ENCODE measurements at places on chromosomes 2 and 18. TPM values are rescaled to one million over a fixed set of nuclear protein-coding genes. Genes with fewer than 3 reads are reported as not detected.

The ACAA2 gene
- polyA plus RNA-seq, result 117 TPM

The C2orf72 gene
- 17.4 TPM for polyA plus RNA-seq

The VIT gene
- polyA plus RNA-seq, result not detected

The SERPINB7 gene
- not detected for polyA plus RNA-seq

The TUBA3E gene
- 2.4 TPM for polyA plus RNA-seq

The PXDN gene
- polyA plus RNA-seq, result 12.0 TPM

The SPP2 gene
- polyA plus RNA-seq, result not detected

The REG3A gene
- 468 TPM for polyA plus RNA-seq

The AQP12A gene
- polyA plus RNA-seq, result 4.6 TPM

The RGPD5 gene
- polyA plus RNA-seq, result 9.2 TPM

The XRCC5 gene
- 76.7 TPM for polyA plus RNA-seq

The ADCYAP1 gene
- 0.56 TPM for polyA plus RNA-seq

The TEX51 gene
- not detected for polyA plus RNA-seq

The CEBPZ gene
- polyA plus RNA-seq, result 50.7 TPM

The RAD51AP2 gene
- 0.03 TPM for polyA plus RNA-seq

GRCh38 chr18:67715567-67715966 is 199.0 kb upstream of the DSEL start:
- DNase-seq, result no peak

- DNase-seq, result no peak
Measured at GRCh38 chr2:149652926-149653325, 65.4 kb upstream of the MMADHC start.

DNA sequence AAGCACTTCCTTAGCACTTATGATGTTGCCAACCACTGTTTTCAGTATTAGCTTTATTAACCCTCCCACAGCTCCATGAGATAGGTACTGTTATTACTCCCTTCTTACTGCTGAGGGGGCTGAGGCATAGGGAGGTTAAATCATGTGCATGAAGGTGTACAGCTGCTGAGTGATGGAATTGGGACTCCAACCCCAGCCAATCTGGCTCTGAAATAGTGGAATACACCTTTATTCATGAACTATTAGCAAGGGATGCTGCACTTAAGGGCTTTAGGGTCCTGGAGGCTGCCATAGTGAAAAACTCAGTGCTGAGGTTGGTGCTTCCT is 19.2 kb downstream of the SMARCAL1 start:
- DNase-seq, result no peak

- no peak for DNase-seq
Measured at GRCh38 chr18:58870130-58870529, 5.5 kb downstream of the ZNF532 start.

DNA sequence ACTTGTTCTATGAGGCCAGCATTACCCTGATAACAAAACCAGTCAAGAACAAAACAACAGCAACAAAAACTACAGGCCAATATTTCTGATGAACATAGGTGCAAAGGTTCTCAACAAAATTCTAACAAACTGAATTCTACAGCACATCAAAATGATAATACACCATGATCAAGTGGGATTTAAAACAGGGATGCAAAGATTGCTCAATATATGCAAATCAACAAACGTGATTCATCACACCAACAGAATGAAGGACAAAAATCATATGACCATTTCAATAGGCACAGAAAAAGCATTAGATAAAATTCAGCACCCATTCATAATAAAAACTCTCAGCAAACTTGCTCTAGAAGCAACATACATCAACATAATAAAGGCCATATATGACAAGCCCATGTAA is 173.6 kb downstream of the CAMKMT start:
- DNase-seq, result no peak

- DNase-seq, result no peak
Measured at GRCh38 chr18:9688036-9688741, 19.9 kb upstream of the RAB31 start.

- no peak for DNase-seq
Measured at GRCh38 chr2:35292199-35292598, 1063.4 kb upstream of the CRIM1 start.

- DNase-seq, result no peak
Measured at GRCh38 chr2:65620524-65620923, 188.1 kb upstream of the SPRED2 start.

GRCh38 chr2:134262684-134263083 is 8.8 kb downstream of the MGAT5 start:
- peak; percentile 34 for DNase-seq

GRCh38 chr2:168060986-168061750 is 186.2 kb downstream of the STK39 start:
- peak; percentile 25 for DNase-seq

DNA sequence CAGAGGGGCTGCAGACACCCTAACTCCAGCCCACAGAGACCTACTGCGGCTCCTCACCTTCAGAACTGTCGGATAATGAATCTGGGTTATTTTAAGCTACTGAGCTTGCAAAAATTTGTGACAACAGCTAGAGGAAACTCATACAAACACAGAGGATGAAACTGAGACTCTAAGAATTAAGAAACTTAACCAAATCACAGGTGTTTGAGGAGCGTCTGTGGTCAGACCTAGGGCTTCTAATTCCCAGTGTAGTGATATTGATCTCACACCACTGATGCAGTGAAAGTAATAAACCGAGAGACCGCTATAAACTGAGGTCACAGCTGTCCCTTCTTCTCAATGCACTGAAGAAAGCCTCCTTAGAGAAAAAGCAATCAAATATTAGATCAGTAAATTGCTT is 110.1 kb downstream of the RGPD3 start:
- no peak for DNase-seq

DNA sequence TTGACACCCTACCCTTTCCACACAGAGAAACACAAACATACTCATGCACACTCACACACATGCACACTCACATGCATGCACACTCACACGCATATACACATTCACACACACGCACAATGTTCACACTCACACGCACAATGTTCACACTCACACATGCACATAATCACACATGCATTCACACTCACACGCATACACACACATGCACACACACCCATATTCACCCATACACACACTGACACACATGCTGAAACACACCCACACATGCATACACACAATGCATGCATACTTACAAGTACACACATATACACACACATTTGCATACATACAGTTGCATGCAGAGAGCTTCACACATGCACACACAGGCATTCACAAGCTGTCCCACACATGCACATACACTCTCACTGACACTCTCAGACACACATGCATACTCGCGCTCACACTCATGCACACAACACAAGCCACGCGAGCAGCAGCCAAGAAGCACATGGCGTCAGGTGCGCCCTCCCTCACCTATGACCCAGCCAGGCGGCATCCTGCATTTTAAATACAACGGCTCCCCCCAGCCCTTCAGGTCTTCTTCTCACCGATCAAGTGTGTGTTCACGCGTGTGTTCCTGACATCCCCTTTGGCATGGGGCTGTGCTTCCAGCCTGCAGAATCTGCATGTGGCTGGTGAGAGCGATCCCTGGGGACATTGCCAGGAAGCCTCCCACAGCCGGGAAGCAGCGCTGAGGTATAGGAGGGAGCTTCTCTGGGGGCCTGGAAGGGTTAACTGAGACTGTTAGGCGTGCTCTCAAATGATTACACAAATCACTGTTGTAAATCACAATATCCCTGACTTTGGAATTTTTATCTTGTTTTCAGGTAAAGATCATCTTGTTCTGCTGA is 195.1 kb downstream of the RTP5 start:
- no peak for DNase-seq

DNA sequence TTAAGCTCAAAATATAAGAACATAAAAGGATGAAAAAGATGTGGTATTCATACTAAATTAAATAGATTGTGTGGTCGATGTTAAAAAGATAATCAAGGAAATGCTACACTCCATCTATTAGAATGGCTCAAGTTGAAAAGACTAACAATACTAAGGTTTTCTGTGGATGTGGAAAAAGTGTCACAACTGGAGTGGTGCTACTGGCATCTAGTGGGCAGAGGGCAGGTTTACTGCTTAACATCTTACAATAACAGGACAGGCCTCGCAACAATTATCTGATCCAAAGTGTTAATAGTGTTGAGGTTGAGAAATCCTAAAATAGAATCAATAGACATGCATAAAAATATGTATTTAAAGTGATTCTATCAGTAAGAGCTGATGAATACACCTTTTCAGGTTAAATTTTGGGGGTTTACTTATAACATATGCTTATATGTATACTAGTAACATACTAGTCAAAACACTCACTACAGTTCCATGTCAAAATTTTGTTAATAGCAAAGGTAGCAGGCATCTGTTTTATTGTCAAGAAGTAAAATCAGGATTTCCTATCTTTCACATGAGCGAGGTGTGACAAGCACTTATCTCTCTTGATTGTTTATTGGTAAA is 91.5 kb upstream of the TMEFF2 start:
- DNase-seq, result peak; percentile 42

GRCh38 chr18:32909798-32910561 is 137.2 kb upstream of the KLHL14 start:
- no peak for DNase-seq

DNA sequence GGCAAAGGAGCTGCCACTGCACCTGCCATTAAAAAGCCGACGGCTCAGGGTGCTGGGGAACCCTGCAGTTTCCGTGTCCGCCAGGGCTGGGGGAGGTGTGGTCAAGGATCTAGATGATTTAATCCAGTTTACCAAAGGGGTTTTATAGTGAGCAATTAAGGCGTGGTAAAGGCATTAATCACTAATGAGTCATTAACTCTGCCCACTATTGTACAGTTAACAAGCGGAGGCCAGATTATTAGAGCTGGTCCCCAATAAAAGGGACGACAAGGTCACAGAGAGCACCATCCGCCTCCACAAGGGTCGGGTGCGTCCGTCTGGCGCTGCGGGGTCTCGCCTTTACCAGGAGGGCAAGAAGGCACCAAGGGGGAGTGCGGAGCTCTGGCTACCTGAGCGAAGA is 9.6 kb downstream of the RAX start:
- no peak for DNase-seq

DNA sequence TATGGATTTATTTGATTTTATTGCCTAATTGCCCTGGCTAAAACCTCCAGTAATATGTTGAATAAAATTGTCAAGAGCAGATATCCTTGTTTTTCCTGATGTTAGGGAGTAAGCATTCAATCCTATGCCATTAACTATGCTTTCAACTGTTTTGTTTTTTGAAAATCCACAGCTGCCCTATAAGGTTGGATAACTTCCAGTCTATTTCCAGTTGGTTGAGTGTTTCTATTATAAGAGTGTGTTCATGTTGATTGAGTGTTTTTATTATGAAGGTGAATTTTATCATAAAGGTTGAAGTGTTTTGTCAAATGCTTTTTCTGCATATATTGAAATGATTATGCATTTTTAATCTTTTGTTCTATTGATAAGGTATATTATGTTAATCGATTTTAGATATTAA is 149.9 kb upstream of the SCN7A start:
- no peak for DNase-seq

- DNase-seq, result no peak
Measured at GRCh38 chr2:130768191-130768855, 13.0 kb downstream of the AMER3 start.

- no peak for DNase-seq
Measured at GRCh38 chr2:230873661-230874401, 9.1 kb downstream of the ITM2C start.

DNA sequence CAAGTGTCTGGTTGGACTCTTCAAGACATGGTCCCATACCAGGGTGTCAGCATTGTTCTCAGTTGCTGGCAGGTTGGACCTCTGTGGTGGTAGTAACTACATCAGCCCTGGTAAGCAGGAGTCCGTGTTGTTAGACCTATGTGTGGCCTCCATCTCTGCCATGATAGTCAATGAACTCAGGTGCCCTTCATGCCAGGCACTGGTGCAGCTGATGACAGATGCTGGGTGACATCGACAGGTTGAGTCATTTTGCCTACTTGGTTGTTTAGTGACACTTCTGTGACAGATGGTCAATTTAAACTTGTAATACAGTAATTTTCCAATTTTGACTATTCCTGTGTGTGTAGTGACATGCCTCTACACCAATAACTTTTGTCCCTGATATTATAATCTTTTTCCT is 189.7 kb downstream of the SP3 start:
- no peak for DNase-seq

DNA sequence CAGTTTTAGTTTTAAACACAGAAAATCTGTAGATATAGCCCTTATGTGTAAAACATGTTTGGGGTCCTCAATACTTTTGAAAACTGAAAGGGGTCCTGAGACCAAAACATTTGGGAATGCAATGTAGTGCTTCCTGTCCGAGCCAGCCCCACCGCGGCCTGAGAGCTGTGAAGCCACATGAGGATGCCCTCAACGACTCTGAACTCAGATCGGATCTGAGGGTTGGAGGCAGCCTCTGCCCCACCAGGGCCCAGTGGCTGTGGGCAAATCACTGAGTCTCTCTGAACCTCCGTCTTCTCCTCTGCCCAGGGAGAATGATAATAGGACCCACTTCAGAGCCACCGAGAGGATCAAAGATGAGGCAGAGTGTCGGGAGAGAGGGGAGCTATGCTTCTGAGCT is 33.4 kb upstream of the HPCAL1 start:
- DNase-seq, result no peak

GRCh38 chr2:138217975-138218374 is 253.7 kb downstream of the HNMT start:
- DNase-seq, result no peak

DNA sequence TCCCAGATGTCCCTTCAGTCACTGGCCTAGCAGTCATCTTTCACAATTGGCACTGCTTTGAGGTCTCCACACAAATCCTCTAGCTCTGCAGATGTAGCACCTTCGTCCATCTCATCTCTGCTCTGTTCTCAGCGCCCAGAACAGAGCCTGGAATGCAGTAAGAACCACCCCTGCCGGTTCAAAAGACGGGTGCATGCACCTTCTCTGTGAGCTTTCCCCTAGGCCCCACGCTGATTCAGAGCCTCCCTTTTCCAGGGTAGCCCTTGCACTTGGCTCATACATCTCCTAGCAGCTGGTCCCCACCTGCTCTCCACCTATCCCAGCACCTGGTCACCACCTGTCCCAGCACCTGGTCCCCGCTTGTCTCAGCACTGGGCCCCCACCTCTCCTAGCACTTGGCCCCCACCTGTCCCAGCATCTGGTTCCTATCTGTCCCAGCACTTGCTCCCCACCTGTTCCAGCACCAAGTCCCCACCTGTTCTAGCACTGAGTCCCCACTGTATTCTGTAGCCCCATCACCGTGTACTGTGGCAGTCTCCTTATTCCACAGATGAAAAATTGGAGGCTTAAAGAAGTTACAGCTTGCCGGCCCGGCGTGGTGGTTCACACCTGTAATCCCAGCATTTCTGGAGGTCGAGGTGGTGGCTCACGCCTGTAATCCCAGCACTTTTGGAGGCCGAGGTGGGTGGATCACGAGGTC is 4.7 kb upstream of the KCNF1 start:
- no peak for DNase-seq

- peak; percentile 18 for DNase-seq
Measured at GRCh38 chr2:197255543-197255942, 55.0 kb downstream of the ANKRD44 start.

GRCh38 chr18:8688816-8689215 is 16.5 kb upstream of the MTCL1 start:
- no peak for DNase-seq

GRCh38 chr2:15042801-15043217 is 410.3 kb downstream of the LRATD1 start:
- peak; percentile 8 for DNase-seq

- DNase-seq, result no peak
Measured at GRCh38 chr2:241967467-241968144, 98.1 kb downstream of the RTP5 start.

- DNase-seq, result no peak
Measured at GRCh38 chr2:36461039-36461681, 105.6 kb downstream of the CRIM1 start.

GRCh38 chr2:60873381-60873780 is 8.0 kb upstream of the REL start:
- DNase-seq, result no peak
